ENCODE measurements at places on chromosomes 6 and 20. TPM values are rescaled to one million over a fixed set of nuclear protein-coding genes. Genes with fewer than 3 reads are reported as not detected.

The MUC21 gene
- not detected for total RNA-seq

The FLRT3 gene
- total RNA-seq = 0.90 TPM

The DCDC2 gene
- total RNA-seq = not detected

The PTCRA gene
- not detected for total RNA-seq

The C4A gene
- total RNA-seq = 12.1 TPM

The PDE10A gene
- 24.4 TPM for total RNA-seq

The CD93 gene
- 7.8 TPM for total RNA-seq

The BLOC1S5 gene
- 7.0 TPM for total RNA-seq

The RNF39 gene
- total RNA-seq = not detected

The SOX4 gene
- 7.6 TPM for total RNA-seq

The APMAP gene
- 109 TPM for total RNA-seq

The COL11A2 gene
- total RNA-seq = 0.18 TPM

The FAM83D gene
- 12.0 TPM for total RNA-seq

The TRIM15 gene
- total RNA-seq = not detected

The ALDH5A1 gene
- 1.6 TPM for total RNA-seq

The KIAA0408 gene
- total RNA-seq = 0.90 TPM

The GATA5 gene
- total RNA-seq = 0.32 TPM

The ARFGEF3 gene
- total RNA-seq = 0.32 TPM

The WFDC5 gene
- not detected for total RNA-seq
